Transverse colon (tissue), 4 donors: ENCODE measurements at places on chromosomes 11 and 22. TPM values are rescaled to one million over a fixed set of nuclear protein-coding genes. Genes with fewer than 3 reads are reported as not detected.

SCGB1D2 gene
- total RNA-seq = not detected

PHETA2 gene
- total RNA-seq = 15.2 TPM

MS4A12 gene
- total RNA-seq = 628 TPM

HMBS gene
- not detected for total RNA-seq

ISX gene
- total RNA-seq = 38.3 TPM

USP2 gene
- 21.9 TPM for total RNA-seq

FJX1 gene
- total RNA-seq = 0.64 TPM

TCP11L1 gene
- 24.3 TPM for total RNA-seq

CATSPER1 gene
- total RNA-seq = not detected

OR51B4 gene
- total RNA-seq = not detected

- no peaks in the 10 kb centered on the region for H3K27me3 ChIP-seq
- no peak for DNase-seq
- peaks cover 85% of the 10 kb centered on the region for H3K4me1 ChIP-seq
- no peak overlapping the region for H3K4me3 ChIP-seq
- no peaks in the 10 kb centered on the region for H3K36me3 ChIP-seq
Measured at GRCh38 chr11:75326439-75326810, 25.0 kb downstream of the ARRB1 start.

DNA sequence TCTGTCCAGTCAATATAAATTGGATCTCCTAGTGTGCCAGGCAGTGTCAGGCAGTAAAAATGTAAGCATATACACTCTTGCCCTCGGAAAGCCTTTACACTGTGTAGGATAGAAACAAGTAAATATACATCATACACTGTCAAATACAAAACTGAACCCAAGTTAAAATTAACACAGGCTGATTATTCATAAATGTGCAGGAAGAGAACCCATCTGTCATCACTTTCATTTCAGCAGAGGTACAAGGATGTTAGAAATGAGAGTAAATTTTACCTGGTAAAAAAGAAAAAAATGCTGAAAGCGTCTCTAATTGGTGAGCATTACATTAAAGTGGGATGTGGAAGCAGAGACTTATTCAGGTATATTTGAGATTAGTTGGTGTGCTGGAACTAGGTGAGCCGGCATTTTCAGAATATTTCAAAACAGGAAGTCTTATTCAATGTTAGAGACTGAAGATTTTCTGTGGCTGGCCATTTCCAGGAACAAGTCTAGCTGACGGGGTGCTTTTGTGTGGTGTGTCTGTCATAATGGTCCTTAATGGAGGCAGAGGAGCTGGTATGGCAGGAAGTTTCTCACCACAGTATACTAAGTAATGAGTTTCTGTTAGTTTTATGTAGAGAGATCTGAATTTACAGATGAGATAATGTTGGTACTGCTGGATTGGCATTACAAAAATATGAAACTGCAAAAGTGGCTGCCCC, 192.6 kb downstream of the CASP12 start:
- DNase-seq = peak; percentile 37
- no peaks in the 10 kb centered on the region for H3K27me3 ChIP-seq
- peak overlapping the region; percentile 34 for H3K27ac ChIP-seq

DNA sequence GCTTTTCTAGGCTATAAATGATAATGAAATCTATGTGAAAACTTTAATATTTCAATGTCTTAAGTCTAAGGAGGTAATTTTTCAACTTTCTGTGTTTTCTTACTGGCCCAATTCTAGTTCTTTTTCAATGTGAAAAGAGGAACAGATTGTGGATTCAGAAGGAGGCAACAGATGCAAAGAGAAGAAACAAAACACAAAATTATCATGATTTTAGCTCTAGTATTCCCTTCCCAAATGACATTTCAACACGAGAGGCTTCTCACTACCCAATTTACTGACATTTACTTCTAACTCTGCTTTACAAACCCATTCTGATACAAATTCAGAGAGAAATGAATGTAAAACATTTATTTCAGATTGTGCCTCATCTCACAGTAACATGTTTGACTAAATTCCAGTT, 169.4 kb downstream of the WT1 start:
- H3K4me1 ChIP-seq = no peaks in the 10 kb centered on the region
- H3K27me3 ChIP-seq = no peaks in the 10 kb centered on the region
- H3K4me3 ChIP-seq = no peak overlapping the region
- DNase-seq = no peak
- no peaks in the 10 kb centered on the region for H3K36me3 ChIP-seq

GRCh38 chr11:119373921-119374631, 7.4 kb downstream of the USP2 start:
- no peak overlapping the region for H3K27ac ChIP-seq
- DNase-seq = peak; percentile 84
- no peak overlapping the region for H3K4me3 ChIP-seq
- H3K4me1 ChIP-seq = peaks cover 28% of the 10 kb centered on the region

GRCh38 chr11:131723088-131723487, 352.7 kb downstream of the NTM start:
- DNase-seq = no peak
- no peaks in the 10 kb centered on the region for H3K27me3 ChIP-seq
- no peaks in the 10 kb centered on the region for H3K36me3 ChIP-seq
- no peak overlapping the region for H3K27ac ChIP-seq
- no peaks in the 10 kb centered on the region for H3K4me1 ChIP-seq

DNA sequence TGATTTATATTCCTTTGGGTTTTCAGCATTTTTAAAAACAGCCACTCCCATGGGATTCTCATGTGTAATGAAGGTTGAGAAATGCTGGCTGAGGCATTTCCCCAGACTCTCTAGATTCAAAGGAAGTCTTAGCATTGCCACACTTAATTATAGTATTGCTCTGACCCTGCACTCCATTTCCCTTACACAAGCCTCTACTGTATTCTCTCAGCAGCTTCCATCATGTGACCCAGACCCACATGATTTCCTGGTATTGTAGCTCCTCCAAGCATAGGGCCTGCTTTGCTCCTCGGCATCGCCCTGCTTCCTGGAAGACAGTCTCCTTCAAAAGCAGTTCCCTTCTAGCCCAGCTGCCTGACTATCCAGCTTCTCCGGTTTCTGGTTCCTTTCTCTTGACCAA, 261.5 kb downstream of the LARGE1 start:
- H3K27ac ChIP-seq = peak overlapping the region; percentile 69
- no peaks in the 10 kb centered on the region for H3K4me1 ChIP-seq
- H3K36me3 ChIP-seq = no peaks in the 10 kb centered on the region
- no peak for DNase-seq
- H3K27me3 ChIP-seq = no peaks in the 10 kb centered on the region

GRCh38 chr22:49962012-49962750, 1.6 kb downstream of the PIM3 start:
- peak overlapping the region; percentile 95 for H3K27ac ChIP-seq
- H3K27me3 ChIP-seq = no peaks in the 10 kb centered on the region
- peaks cover 55% of the 10 kb centered on the region for H3K4me1 ChIP-seq
- peak; percentile 89 for DNase-seq

- DNase-seq = no peak
- no peaks in the 10 kb centered on the region for H3K27me3 ChIP-seq
- no peaks in the 10 kb centered on the region for H3K36me3 ChIP-seq
- no peak overlapping the region for H3K27ac ChIP-seq
- no peak overlapping the region for H3K4me3 ChIP-seq
Measured at GRCh38 chr11:8003187-8003586, 16.1 kb downstream of the EIF3F start.

- no peak for DNase-seq
- H3K27ac ChIP-seq = no peak overlapping the region
- H3K4me3 ChIP-seq = no peak overlapping the region
- H3K36me3 ChIP-seq = no peaks in the 10 kb centered on the region
Measured at GRCh38 chr11:79747406-79747805, 306.6 kb upstream of the TENM4 start.

DNA sequence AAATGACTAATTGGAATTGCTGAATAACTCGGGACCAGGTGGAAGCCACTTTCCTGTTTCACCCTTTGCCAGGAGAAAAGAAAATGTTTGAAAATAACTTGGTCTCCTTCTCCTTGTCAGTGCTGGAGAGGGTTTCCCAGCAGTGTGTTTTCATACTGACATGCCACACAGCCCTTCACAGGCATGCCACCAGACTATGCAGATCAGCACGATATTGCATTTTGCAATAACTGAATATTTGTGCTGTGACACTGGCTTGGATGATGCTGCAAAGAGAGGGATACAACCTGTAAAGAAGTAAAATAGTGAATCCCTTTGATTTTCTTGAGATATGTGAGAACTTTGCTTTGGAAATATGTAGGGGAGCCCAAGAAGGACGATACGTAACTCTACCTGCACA, 200.0 kb upstream of the NAV2 start:
- no peak for DNase-seq
- no peak overlapping the region for H3K27ac ChIP-seq
- H3K4me3 ChIP-seq = no peak overlapping the region
- H3K4me1 ChIP-seq = no peaks in the 10 kb centered on the region
- H3K36me3 ChIP-seq = no peaks in the 10 kb centered on the region

- no peak overlapping the region for H3K27ac ChIP-seq
- H3K36me3 ChIP-seq = no peaks in the 10 kb centered on the region
Measured at GRCh38 chr22:23580576-23581259, 628 bp upstream of the IGLL1 start.

DNA sequence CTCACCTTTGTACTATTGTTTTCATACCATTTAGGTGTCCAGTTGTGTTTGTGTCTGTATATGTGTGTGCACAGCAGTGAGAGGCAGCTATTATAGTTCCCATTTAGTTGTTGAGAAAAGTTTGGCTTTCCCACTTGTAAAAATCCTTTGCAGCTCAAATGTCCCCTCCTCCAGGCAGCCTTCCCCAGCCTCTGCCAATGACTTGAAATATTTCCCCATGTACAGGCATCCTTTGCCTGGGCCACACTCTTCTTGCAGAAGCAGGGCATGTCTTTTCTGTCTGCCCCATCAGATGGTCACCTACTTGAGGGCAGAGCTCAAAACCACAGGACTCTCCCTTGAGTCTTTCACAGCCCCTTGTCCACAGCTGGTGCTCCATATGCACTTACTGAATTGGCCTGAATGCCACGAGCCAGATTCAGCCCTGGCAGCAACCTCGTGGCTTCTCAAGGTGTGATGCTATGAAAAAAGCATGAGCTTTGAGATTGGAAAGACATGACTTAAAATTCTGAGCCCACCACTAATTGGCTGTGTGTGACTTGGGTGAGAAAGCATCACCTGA, 39.3 kb downstream of the MYEOV start:
- H3K27me3 ChIP-seq = no peaks in the 10 kb centered on the region
- no peaks in the 10 kb centered on the region for H3K36me3 ChIP-seq
- H3K27ac ChIP-seq = no peak overlapping the region
- no peak overlapping the region for H3K4me3 ChIP-seq
- DNase-seq = no peak
- peaks cover 5% of the 10 kb centered on the region for H3K4me1 ChIP-seq

- H3K4me3 ChIP-seq = no peak overlapping the region
- peak overlapping the region; percentile 86 for H3K27ac ChIP-seq
- H3K27me3 ChIP-seq = no peaks in the 10 kb centered on the region
- H3K4me1 ChIP-seq = peaks cover 27% of the 10 kb centered on the region
Measured at GRCh38 chr22:38228873-38229740, 27.3 kb downstream of the MAFF start.

- no peak overlapping the region for H3K27ac ChIP-seq
- no peak for DNase-seq
- H3K27me3 ChIP-seq = peaks cover 32% of the 10 kb centered on the region
- no peak overlapping the region for H3K4me3 ChIP-seq
Measured at GRCh38 chr22:45891471-45891995, 85.4 kb downstream of the WNT7B start.

DNA sequence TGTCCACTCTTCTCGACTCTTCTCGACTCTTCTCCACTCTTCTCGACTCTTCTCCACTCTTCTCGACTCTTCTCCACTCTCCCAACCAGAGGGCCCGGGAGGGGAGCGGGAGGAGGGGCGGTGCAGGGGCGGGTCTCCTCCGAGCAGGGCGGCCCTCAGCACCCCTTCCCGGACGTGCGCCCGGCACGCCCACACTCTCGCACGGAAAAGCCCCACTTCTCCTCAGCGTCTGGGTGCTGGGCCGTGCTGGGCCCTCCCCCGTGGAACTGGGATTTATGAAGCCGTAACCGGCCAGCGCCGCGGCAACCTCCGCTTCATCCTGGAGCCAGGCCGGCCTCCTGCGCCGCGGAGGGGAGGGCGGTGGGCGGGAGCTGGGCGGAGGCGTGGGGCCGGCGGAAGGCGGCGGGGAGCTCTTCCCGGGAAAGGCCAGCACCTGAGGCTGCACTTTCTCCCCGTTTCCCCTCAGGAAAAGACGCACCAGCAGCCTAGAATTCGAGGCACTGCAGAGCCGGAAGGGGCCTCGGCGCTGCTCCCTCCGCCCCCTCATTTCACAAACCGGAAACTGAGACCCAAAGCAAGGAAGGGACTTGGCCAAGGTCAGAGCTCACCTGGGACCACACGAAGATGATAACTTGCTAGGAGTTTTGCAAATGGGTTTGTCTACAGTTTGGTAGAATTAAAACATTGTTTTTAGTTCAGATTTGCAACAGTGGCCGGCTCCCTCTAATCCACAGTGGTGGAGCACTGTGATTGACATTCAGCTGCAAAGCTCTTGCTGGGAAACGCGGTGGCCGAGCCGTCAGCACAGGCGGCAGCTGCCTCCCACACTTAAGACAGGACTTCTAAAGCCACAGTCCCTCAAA, 31.6 kb upstream of the JAM3 start:
- DNase-seq = peak; percentile 72
- H3K4me1 ChIP-seq = peaks cover 42% of the 10 kb centered on the region
- H3K27me3 ChIP-seq = peaks cover 4% of the 10 kb centered on the region

GRCh38 chr22:36913427-36914389, at the start of gene CSF2RB:
Gene CSF2RB (plus strand): TSS chr22:36913628. CDS start chr22:36922208, 8,580 bp downstream.
- no peaks in the 10 kb centered on the region for H3K4me1 ChIP-seq
- no peak within 1 kb of the TSS for H3K4me3 ChIP-seq
- H3K27ac ChIP-seq = peak within 1 kb of the TSS; percentile 73
- H3K27me3 ChIP-seq = no peaks in the 10 kb centered on the region

DNA sequence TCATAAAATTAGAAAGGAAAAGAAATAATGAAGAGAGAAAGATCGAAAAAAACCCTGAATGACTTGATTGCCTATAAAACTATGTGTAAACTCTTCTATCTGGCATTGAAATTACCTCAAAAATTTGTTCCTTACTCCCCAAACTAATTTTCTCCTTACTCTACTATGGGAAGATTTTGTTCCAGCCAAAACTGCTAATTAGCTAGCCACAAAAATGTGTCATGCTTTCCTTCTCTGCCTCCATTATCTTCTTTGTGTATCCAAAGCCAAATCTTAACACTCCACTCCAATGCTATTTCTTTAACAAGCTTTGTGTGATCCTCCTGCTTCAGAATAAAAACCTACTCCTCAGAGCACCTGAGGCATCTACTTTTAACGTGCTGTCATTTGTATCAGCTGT, 831.2 kb downstream of the METTL15 start:
- H3K4me3 ChIP-seq = no peak overlapping the region
- H3K27me3 ChIP-seq = no peaks in the 10 kb centered on the region
- DNase-seq = no peak
- H3K36me3 ChIP-seq = no peaks in the 10 kb centered on the region
- H3K4me1 ChIP-seq = no peaks in the 10 kb centered on the region
- H3K27ac ChIP-seq = no peak overlapping the region

- peaks cover 27% of the 10 kb centered on the region for H3K4me1 ChIP-seq
- no peak overlapping the region for H3K4me3 ChIP-seq
- peak; percentile 72 for DNase-seq
- no peaks in the 10 kb centered on the region for H3K27me3 ChIP-seq
Measured at GRCh38 chr22:42169055-42169469, 38.5 kb upstream of the CYP2D6 start.
